Heart right ventricle (tissue), 16 donors: ENCODE measurements at places on chromosomes 13 and 19. TPM values are rescaled to one million over a fixed set of nuclear protein-coding genes. Genes with fewer than 3 reads are reported as not detected.

DNA sequence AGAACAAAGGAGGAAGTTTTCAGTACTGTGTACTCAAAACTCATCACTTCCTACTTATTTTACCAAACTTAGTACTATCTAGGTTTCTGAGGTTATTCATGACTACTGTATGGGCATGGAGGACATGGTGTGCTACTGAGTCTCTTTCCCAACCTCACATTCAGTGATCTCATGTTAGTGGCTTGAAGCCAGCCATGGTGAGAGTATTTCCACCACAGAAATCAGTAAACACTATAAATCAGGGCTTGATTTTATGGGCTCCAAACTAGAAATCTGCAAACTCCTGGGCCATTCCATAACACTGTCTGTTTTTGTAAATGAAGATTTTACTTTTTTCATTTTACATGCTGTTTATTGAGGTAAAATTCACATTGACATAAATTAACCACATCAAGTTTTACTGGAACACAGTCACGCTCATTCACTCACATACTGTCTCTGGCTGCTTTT lies 19.7 kb downstream of the MED26 start:
- no peak for DNase-seq

DNA sequence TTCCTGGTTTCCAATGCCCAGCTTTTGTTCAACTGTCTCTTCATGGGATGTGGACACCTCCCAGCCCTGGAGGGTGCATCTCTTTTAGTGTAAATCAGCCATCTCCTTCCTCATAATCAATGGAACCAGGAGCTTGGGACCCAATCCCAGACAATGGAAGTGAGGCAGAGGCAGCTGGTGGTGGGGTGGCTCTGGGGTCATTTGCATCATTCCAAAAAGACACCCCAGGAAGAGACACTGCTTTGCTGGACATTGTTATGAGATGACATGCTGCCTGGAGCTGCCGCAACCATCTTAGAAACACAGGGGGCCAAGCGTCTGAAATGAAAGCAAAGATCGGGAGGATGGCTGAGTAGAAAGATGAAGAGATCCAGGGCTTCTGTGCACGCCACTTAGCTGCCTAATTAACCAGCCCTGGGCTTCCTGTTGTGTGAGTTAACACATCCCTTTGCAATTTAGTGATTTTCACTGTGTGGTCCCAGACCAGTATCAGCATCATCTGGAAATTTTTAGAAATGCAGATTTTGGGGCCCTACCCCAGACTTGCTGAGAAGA lies 36.1 kb downstream of the IRS2 start:
- no peak for DNase-seq

- no peak for DNase-seq
These were observed 1158.5 kb downstream of the PCDH9 start for GRCh38 chr13:66071608-66072007.

GRCh38 chr13:48576448-48577010 lies 43.6 kb upstream of the RCBTB2 start:
- DNase-seq = no peak

DNA sequence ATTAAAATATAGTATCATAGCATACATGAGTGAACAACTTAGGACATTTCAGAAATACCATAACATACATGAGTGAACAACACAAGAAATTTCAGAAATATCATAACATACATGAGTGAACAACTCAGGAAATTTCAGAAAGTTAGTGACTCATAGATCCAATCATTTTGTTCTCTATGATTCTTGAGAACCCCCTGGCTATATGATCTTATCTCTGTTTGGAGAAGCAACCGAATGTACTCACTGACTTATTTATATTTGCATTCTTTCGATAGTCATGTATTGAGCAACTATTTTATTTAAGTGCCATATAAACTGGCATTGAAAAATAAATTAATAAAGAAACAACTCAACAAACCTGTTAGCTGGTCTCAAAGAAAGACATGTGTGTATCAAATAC lies 251.1 kb downstream of the EFNB2 start:
- no peak for DNase-seq

DNA sequence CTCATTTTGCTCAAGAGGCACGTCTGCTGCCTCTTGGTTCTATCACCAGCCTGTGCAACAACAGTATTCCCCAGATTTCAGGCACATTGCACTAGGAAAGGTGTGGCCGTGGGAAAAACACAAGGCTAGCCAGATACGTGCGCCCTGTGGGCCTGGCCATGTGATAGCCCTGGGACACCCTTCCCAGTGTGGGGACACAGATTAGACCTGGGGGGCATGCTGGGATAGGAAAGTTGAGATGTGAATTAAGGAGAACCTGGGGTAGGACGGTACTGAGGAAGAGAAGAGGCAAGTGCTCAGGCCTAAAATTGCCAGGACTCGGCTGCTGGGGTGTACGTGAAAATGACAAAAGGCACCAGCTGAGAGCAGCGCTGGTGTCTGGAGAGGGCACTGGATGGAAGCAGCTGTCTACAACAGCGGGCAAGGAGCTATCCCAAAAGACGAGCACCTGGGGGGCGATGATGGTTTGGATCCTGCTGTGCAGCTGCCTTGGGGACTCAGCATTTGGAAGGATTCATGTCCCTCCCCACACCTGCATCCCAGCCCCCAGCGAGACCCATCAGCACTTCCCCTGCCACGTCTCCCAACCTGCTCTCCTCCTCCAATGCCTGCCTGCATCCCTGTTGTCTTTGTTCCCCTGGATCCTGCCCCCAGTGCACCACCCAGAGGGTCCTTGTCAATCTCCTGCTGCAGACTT lies 54.3 kb downstream of the GGACT start:
- no peak for DNase-seq

The NCCRP1 gene
- not detected for total RNA-seq

DNA sequence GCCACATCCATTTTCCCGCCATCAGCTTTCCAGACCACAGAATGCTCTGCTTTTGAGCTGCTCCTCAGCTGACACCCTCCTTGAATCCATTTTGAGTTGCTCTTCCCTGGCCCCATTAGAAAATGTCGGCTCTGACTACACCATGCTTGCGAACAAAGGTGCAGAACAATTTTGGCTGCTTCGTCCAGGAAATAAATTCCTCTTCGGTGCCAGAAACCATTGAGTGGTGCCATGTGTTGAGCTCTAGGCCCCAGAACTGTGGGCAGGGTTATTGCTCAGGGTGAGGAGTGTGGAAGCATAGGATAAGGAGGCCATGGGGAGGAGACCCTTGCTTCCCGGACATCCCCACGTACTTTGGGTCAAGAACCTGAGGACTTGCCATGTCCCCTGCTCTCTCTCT lies 52.1 kb downstream of the NFIX start:
- no peak for DNase-seq

The USE1 gene
- total RNA-seq = 25.5 TPM

The ADGRE2 gene
- 0.73 TPM for total RNA-seq

- DNase-seq = no peak
These were observed 4.0 kb upstream of the GRIN3B start for GRCh38 chr19:996051-996838.

GRCh38 chr13:98997738-98998641 lies 20.1 kb upstream of the DOCK9 start:
- no peak for DNase-seq

DNA sequence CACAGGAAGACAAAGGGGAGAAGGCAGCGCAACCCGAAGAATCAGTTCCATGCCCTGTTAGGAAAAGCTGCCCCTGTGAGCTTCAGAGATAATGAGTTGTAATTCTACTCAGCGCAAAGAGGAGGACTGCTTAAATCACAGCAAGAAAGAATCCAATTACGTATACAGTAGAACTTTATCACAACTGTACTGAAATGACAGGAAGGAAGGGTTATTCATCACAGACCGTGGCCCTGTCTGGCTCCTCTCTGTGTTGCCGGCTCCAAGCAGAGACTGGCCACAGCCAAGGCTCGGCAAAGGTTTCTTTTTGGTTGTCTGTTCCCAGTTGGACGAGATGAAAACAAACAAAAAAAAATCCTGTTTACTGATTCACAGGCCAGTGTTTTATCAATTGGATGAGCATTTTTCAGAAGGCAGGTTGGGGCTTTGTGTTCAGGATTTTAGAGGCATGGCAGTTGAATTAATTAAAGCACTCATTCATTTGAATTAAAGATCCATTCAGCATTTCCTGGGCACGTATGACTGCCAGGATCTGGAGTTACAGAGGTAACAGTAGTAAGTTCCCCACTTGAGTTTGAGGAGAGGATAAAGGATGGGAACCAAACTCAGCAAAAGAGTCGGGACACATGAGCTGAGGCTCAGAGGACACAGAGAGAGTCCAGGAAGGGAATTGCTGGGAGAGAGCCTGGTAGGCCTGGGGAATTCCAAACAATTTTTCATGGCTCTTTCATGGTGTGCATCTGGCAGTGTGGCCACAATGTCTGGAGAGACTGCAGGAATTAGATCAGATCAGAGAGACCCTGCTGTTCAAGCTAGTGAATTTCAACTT lies 341.0 kb downstream of the DNAJC15 start:
- DNase-seq = no peak

The ZNF468 gene
- 9.5 TPM for total RNA-seq

- DNase-seq = no peak
These were observed 86.2 kb downstream of the STARD13 start for GRCh38 chr13:33199289-33199850.

The IZUMO1 gene
- 0.92 TPM for total RNA-seq

- DNase-seq = peak; percentile 78
These were observed 6.6 kb downstream of the SSBP4 start for GRCh38 chr19:18425515-18426415.

- no peak for DNase-seq
These were observed 8.1 kb upstream of the ATG4D start for GRCh38 chr19:10535613-10536012.

- DNase-seq = no peak
These were observed at the start of gene HCST for GRCh38 chr19:35901854-35902661. TSS of gene HCST (plus strand) at chr19:35902529. CDS start at chr19:35902594, 65 bp downstream.

DNA sequence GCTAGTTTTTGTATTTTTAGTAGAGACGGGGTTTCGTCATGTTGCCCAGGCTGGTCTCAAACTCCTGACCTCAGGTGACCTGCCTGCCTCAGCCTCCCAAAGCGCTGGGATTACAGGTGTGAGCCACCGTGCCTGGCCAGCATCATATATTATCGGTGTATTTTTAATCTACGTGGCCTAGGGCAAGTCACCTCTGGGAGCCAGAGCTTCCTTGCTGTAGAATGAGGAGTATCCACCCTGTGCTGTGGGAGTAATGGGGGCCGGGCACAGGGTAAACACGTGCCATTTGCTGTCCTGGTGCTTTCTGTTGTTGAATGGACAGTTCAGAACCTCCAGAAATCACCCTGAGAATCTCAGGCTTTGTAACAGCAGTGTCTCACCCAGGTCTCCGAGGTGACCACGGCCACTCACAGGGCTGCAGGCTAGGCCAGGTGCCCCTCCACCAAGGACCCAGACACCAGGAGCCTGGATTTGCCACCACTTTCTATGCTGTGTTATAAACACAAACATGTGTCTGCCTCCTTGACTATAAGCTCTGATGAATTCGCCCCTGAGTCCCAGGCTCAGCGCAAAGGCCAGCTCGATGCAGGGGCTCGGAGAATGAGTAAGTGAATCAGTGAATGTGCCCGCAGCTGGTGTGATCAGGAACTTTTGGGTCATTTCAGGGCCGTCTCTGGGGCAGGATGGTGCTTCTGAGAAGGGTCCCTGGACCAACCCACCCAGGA lies 22.7 kb downstream of the POP4 start:
- no peak for DNase-seq

- DNase-seq = no peak
These were observed 74.1 kb downstream of the SHISA2 start for GRCh38 chr13:25977671-25978070.

DNA sequence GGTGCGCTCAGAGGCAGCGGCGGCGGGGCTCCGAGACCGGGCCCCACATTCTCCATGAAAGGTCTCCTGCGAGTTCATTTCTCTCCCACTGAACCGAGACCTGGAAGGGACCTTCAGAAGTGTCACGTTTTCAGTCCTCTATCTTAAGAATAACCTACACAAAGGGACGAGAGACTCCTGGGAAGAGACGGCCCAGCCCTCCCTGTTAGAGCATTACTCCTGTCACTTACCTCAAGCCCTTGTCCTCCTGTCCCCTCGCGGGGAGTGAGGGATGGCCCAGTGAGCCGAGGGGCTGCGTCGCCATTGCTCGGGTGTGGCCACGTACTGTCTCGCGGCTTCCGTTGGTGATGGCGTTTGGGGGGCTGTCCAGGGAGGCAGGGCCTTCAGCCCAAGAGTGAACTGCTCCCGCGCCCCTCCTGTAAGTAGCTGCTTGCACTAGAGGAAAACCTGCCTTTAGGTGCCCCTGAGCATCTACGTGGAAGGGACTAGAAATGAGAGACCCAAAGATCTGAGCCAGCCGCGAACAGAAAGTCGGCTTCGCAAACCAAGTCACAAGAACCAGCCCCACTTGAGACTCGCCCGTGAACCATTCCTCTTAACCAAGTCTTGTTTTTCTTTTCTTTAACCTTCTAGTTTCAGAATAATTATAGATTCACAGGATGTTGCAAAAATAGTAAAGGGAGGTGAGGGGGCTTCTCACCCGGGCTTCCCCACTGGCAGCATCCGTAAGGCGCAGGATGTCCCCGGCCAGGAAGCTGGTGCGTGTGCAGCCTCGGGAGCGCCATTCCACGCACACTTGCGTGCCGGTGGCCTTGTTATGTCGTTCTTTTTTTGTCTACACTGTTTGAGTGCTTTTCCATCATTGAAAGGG lies 21.1 kb upstream of the NDUFS7 start:
- no peak for DNase-seq

DNA sequence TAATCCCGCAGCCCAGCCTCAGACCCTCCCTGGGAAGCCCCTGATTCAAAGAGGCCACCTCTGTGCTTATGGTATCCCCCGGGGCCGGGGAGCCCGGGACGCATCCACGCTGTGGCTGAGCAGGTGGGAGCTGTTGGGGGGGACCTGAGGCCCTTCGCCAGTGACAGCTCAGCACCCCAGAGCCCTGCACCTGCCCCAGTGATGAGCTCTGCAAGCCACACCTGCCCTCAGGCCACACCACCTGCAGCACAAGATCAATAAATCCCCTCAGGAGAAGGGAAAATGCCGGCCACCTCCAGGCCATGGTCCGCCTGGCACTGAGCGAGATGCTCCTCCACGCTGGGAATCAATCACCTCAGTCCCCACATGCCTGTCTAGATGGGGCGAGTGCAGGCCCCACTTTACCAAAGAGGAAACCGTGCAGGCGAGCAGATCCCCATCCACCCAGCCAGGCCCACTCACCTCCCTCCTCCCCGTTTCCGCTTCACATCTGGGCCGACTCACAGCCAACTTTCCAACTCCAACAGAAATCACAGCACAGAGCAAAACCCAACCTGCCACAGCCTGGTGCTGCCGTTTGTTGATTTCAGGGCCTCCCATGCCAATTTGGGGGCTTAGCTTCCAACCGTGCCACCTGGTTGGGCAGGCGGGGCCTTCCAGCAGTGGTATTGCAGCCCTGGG lies 12.8 kb downstream of the MOB3A start:
- DNase-seq = peak; percentile 50

- no peak for DNase-seq
These were observed 867.7 kb downstream of the PCDH9 start for GRCh38 chr13:66362485-66362884.

DNA sequence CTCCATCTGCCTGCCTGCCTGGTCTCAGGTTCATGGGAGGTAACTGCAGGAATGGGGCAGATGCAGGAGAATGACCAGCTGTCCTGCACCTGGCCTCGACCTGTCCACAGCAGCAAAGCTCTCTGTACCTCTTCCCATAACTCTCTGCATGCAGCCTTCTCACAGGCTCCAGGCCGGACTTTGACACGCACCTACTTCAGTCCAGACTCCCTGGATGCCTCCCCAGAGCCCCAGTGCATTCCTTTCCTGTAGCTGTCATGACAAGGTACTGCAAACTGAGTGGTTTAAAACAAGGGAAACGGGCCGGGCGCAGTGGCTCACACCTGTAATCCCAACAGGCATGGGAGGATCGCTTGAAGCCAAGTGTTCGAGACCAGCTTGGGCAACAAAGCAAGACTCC lies 3.3 kb downstream of the NANOS2 start:
- no peak for DNase-seq

- no peak for DNase-seq
These were observed 14.3 kb upstream of the PLPP2 start for GRCh38 chr19:305240-306150.
